Epithelial cell of proximal tubule (primary cell): ENCODE measurements at places on chromosomes 7 and 10. TPM values are rescaled to one million over a fixed set of nuclear protein-coding genes. Genes with fewer than 3 reads are reported as not detected.

DNA sequence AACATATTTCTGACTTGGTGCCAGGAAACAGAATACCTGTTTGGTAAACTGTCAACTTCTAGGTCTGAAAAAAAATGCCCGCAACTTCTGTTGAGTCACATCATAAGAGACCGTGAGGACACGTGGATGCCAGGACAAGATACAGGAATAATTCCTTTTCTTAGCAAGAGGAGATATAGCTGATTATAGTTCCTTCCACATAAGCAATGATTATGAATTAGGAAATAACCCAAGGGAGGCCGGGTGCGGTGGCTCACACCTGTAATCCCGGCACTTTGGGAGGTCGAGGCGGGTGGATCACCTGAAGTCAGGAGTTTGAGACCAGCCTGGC, 75.2 kb downstream of the CDC123 start:
- DNase-seq = no peak

GRCh38 chr10:110492069-110492822, 5.5 kb upstream of the DUSP5 start:
- DNase-seq = no peak

- DNase-seq = no peak
Measured at GRCh38 chr7:25382869-25383268, 154.6 kb upstream of the NPVF start.

DNA sequence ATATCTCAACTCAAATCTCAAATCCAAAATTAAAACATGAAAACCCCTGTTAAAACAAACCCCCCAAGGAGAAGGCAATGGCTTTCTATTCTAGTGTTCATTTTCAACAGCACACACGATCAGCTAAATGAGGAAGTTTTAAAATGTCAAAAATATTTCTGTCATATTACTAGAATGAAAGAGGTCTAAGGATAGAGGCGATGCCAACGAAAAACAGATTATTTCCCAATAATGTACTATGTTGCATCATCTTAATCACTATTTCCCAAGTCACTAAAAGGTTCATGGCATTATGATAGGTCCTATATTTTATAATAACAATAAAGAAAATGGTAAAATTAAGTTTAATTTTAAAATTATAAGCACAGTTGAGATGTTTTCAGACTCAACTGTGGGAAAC, 10.1 kb downstream of the CNOT4 start:
- DNase-seq = no peak

Gene IL15RA
- total RNA-seq = 12.5 and 24.5 TPM in 2 replicates

Gene DRGX
- not detected in 2 replicates for total RNA-seq

GRCh38 chr7:157503229-157503628, 166.4 kb downstream of the DNAJB6 start:
- DNase-seq = no peak

Gene NKX2-3
- total RNA-seq = not detected in 2 replicates

- DNase-seq = no peak
Measured at GRCh38 chr7:140639366-140640053, 1.1 kb downstream of the DENND2A start.

Gene ZCCHC24
- total RNA-seq = 2.0 and 4.7 TPM in 2 replicates

GRCh38 chr7:126948664-126949063, 304.1 kb downstream of the GRM8 start:
- no peak for DNase-seq

DNA sequence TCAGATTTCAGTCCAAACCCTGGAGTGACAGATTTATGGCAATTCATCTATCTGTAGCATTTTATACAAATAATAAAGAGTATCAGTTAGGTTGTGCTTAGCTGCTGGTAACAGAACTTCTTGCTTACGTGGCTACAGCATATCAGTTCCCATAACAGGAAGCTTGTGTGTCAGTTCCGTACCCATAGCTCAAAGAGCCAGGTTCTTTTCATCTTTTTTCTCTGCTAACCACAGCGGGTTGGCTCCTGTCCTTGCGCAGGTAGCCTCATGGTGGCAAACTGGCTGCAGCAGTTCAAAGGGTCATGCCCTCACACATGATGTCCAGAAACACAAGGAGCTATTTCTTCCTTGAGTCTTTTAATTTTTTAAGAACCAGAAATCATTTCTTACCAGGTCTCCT, 1041.8 kb downstream of the GATA3 start:
- no peak for DNase-seq

Gene HMX2
- total RNA-seq = not detected in 2 replicates

DNA sequence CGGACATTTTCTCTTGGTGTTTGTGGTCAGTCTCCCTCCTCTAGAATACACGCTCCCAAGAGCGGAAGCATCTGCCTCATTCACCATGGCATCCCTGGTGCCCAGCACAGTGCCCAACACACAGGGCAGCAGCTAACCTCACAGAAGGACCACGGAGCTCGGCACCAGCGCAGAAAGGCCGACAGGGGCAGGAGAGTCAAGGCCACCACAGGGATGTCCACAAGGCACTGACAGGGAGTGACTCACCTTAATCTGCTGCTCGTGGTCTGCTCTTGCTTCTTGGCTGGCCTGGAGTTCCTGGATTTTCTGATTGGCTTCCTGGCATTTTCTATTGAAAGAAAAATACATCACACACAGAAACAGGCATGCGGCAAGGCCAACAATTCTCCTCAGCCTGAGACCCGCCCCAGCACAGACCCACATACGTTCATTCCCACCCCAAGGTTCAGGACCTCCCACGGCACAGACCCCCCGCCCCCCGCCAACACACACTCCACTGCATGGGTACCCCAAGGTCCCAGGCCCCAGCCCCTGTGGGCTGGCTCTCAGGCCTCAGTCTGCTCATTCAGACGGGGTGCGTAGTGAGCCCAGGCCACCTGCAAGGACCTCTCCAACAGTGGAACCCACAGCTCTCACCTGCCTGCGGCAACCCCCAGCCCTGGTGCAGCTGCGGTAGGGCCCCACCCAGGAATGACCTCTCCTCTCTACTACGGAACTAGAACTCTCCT, 14.9 kb downstream of the MAD1L1 start:
- no peak for DNase-seq

GRCh38 chr7:27212497-27213432, 12.9 kb upstream of the HOXA13 start:
- no peak for DNase-seq

- no peak for DNase-seq
Measured at GRCh38 chr10:79286318-79286951, 60.8 kb upstream of the PPIF start.

GRCh38 chr7:112699725-112700513, 90.3 kb downstream of the TMEM168 start:
- no peak for DNase-seq

DNA sequence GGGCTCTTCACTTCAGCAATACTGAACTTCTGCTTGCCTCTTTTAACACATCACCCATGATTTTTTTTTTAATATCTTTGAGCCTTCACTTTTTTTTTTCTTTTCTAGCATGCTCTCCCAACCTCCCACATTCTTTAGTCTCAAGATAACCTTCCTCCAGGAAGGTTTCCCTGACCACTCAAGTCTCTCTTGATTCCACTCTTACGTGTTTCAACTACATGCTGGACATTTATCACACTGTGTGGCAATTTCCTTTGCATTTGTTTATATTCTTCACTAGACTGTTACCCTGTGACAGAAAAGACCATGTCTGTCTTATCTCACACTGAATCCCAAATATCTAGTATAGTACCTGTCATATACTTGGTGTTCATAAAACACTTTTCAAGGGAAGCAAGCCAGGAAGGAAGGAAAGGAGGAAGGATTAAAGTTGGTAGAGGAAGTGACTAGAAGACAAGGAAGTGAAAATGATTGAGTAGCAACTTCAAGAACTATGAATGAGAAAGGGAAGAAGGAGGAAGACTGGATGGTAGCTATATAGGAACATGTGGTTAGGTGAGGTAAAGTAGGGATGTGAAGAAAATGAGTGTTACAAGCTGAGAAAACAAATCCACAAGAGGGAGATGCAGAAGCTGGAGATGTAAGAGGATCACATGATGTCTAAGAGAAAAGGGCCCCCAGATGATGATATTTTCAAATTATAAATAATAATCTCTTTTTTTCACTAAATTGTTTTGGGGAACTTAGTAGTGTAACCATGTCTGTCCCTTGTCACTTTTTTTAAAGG, 40.4 kb downstream of the IFIT5 start:
- no peak for DNase-seq

- no peak for DNase-seq
Measured at GRCh38 chr10:77317221-77317620, 320.4 kb downstream of the KCNMA1 start.

DNA sequence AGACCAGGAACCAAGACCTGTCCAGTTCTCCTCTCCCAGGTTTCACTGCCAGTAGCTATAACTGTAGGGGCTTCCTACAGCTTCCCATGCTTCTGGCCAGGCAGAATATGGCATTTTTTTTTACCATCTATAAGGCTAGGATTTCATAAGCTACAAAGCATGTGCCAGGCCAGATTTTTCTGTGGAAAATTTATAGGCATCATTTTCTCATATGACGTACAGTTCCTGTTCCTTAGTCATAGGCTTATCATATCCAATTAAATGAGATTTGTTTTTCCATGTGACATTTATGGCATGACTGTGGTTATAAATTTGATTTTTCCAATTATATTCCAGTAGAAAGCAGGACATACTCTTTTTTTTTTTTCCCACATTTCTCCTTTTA, 208.6 kb upstream of the NPY start:
- DNase-seq = no peak

DNA sequence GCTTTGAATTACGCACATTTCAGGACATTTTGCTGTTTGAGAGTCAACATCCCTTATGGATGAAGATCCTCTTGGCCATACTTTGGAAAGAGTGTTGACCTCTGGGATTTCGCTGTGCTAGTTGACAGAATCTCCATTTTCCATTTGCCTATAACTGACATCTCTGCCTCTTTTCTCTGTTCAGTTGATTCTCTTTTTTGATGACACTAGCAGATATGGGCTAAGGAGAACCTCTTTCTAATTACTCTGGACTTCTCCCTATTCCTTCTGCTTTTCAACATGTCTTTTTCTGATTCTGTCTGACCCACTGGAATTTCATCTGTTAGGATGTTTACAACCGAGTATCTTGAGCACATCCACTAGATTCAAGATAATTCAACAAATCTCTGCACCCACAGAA, 311.5 kb downstream of the CAMK1D start:
- no peak for DNase-seq

GRCh38 chr7:44477063-44477830, 13.2 kb downstream of the NUDCD3 start:
- peak; percentile 65 for DNase-seq

DNA sequence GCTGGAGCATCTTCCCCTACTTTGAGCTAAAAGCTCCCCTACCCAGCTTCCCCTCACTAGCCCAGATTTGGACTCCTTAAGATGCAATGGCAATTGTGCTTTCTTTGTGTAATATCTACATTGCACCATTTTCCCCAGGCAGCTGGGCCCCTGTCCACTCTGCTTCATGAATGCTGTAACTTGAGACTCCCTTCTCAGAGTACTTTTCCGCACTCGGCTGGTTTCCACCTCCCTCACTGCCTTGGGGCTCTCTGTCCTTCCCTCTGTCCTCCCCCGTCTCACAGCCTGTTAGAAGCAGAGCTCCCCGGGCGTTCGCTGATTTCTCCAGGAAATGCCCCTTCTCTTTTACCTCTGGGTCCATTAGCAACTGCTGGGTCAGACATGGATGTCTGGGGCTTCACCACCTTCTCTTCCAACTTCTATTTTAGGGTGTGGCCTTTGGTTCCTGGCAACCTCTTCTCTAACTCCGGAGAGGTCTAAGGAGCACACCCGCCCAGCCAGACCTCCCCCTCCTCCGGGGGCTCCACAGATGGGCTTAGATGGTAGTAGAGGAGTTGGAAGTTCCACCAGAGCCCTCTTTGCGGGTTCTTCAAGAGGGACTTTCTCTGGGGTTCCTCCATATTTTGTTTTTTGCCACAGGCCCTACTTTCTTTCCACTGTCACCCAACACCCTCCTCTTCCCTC, 2.9 kb upstream of the TMEM72 start:
- no peak for DNase-seq

DNA sequence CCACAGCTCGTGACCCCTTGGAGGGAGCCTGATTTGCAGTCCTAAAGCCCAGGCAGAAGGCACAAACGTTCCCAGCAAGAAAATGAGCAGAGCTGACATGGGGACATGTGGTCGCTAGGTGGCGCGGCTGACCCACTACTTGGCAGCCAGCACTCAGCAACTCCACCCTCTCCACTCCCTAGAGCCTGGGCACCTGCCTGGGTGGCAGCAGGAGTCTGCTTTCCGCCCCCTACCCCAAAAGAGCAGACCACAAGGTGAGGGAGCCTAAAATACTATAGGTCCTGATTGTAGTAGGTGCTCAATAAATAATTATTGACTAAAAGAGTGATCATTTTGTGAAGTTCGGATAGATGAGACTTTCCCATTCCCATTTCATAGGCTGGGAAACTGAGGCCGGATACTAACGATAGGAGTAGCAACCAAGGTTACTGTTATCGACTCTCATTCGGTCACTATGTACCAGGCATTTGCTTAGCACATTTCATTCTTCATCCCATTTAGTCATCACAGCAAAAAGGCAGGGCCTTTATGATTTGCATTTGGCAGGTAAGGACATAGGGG, 57.4 kb downstream of the NEUROG3 start:
- DNase-seq = no peak

- DNase-seq = no peak
Measured at GRCh38 chr7:48299580-48300169, 128.4 kb downstream of the ABCA13 start.

DNA sequence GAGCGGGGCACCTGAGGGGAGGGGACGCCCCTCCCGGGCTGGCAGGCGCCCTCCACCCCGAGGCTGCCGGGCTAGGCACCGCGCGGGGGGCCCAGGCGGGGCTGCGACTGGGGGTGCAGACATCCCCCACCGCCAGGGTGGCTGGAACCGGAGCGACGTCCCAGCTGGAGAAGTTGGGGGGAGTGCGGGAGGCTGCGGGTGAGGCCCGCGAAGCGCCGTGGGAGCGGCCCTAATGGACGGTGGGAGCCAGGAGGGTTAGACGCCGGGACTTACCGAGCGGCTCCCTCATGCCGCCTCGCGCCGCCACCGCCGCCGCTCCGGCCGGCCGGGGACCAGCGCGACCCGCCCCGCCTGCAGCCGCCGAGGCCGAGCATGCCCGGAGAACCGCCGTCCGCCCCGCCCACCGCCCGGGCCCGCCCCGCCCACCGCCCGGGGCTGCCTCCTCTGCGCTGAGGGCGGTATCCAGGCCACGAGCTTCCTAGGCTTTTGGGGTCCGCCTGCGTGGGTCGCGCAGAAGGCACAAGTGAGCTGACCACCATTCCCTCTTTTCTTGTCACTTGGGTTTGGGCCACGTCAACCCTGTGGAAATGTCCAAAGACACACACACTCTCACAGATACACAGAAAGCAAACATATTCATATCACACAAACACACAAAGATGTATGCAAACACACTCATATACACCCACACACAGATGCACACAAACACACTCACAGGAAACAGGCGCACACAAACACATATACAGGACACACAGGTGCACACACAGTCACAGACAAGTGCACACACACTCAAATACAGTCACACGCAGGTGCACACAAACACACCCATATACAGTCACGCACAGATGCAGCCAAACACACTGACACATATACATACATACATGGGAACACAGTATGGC, at the start of gene JCAD:
Gene JCAD (minus strand): TSS at position 378 of the 899 bp plus-strand sequence. CDS start 11,774 bp downstream, outside the sequence.
- no peak for DNase-seq

GRCh38 chr10:100419911-100420449, 42.8 kb upstream of the WNT8B start:
- no peak for DNase-seq
